ENCODE measurements at places on chromosomes 2 and 18.
A peak's percentile ranks its signal among the peaks of the same experiment; 100 is the strongest.

- DNase-seq = no peak
Measured at GRCh38 chr18:6406910-6407470, 7.7 kb downstream of the L3MBTL4 start.

DNA sequence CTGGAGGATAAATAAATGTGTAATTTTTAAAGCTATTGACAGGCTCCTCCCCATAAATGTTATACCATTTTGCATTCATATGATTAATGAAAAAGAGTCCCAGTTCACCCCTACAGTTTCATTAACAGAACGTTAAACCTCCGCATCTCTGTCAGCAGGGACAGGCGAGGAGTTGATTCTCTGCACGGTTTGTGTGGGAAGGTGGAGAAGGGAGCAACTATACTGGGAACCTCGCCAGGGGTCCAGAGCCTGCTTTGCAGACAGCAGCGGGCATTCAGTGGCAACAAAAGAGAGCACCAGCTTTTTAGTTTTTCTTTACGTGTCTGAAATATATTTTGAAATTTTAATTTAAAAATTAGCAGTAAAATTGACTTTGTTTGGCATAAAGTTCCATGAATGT, 101.4 kb downstream of the FARSB start:
- DNase-seq = no peak

DNA sequence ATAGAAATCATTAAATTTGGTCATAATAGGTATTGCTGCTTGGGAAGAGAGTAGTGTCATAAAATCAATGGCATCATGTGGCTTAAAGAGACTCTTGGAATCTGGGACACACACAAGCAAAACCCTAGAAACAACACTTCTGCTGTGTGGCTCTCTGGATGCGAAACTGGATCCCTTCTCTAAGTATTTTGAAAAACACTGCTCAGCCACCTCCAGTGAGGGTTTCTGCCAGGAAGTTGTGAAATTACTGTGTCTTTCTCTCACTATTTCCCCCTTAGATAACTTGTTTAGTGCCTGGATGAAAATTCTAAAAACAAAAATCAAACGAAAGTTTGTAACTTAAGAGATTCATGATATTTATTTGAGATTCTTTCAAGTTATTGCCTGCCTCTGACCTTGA, 163.8 kb downstream of the RHBDD1 start:
- DNase-seq = no peak

GRCh38 chr2:66576311-66576560, 141.3 kb downstream of the MEIS1 start:
- no peak for DNase-seq

DNA sequence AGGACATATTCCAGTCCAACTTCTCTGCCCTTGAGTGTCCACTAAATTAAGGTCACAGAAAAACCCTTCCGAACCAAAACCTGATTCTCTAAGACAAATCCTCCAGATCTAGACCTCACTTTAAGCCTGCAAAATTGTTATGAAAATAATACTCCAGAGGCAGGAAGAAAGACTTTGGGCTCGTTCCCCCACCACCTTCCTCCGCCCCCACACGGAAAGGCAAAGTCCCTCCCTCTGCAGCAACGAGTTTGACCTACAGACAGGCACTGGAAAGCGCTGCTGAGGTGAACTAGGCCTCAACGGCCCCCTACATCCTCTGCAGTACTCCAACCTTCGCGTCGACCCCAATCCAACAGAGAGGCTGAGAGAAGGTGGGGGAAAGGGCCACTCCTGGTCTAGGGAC, 808 bp downstream of the ATP5MC3 start:
- peak; percentile 38 for DNase-seq

- no peak for DNase-seq
Measured at GRCh38 chr2:96931466-96931865, 54.9 kb downstream of the FAM178B start.

GRCh38 chr2:182240862-182241371, 185.9 kb downstream of the PDE1A start:
- DNase-seq = no peak

DNA sequence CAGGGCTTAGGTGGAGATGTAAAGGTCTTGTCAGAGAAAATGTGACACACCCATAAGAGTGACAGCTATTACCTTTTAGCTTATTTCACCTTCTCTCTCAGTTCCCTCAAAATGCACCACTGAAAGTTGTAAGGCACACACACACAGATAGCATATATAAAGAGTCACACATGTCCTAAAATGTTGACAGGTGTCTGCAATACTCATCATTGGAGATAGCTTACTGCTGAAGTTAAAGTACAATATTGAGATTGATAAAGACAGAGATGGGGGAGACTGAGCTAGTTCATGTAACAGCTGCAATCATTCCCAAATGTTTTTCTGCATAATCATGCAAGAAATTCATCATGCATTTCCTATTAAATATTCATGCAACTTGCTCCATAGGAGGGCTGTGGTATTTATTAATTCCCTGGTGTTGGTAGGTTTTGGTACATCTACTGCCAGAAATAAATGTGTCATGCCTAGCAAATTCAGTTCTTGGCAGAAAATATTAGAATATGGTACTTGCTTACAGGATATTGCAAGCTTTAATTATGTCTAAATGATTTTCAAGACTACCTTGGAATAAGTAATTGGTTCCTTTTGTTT, 118.8 kb upstream of the RBMS1 start:
- DNase-seq = no peak

DNA sequence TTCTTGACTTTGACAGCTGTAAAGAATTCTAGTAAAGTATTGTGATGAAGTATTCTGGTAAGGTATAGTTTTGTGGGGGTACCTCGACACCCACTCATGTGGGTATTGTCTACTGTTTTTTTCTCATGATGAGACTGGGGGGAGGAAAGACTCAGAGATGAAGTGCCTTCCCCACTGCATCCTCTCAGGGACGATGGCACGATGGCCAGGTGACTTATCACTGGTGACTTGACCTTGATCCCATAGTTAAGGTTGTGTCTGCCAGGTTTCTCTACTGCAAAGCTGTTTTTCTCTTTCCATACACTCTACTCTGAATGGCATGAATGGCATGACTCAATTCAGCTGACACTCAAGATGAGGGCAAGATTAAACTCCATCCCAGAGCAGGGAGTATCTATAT, 936 bp upstream of the CCDC68 start:
- no peak for DNase-seq

DNA sequence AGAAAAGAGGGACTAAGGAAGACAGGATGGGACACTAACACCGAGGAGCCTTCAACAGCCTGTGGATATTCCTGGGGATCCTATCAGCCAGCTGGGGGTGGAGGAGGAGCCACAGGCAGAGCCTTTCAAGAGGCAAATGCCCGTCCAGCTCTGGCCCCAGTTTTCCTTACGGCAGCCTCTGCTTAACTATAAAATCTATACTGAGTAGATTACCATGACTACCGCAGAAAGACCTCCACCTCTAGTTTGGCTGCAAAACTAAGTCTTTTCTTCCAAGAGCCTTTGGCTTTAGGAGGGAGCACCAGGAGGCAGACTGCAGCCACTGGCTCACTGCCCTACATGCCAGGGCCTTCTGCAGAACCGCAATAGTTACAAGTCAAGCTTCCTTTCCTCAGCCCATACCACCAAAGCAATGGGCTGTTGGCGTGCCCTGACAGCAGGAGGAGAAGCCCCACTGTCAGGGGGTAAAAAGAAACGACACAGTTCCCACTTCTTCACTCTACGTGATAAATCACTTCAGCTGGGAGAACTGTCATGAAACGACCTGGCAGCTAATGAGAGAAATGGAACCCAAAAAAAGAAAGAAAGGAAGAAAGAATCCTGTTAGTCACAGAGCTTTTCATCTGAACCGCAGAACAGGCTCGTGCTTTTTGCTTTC, 25.1 kb upstream of the CREB1 start:
- no peak for DNase-seq

DNA sequence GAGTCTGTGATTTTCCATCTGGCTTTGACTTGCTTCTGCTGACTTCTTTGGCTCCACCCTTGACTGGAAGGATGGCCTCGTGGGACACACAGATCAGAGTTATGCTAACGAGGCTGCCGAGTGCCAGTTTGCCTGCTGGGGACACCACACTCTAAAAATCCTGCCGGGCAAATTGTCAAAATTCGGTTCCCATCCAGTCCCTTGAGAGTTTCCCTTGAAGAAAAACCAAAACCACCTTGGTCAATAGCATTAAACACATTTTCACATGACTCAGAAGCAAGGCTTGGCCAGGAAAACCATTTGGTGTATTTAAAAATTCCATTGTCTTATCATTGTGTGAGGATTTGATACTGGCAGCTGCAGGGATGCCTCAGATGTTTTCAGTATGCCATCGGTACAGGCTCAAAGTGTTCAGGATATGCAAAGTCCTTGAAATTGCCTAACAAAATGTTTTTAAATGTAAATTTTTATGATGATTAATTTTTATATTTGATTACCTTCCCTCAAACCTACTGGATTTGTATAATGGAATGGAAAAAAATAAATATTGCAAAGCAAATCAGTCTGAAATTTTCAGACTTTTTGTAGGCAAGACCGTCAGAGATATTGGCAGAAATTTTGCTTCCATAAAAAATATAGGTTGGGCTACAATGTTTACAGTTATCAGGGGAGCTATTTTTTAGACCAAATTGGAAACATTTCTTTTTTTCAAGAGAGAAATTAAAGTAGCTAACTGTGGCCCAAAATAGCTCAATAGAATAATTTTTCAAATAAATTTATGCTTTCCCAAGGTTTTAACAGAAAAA, 41.6 kb downstream of the KCNE4 start:
- DNase-seq = no peak

GRCh38 chr2:138621139-138621538, 119.6 kb downstream of the SPOPL start:
- DNase-seq = no peak

GRCh38 chr2:47072018-47072691, 83.0 kb downstream of the STPG4 start:
- no peak for DNase-seq

- no peak for DNase-seq
Measured at GRCh38 chr2:229749779-229750178, 35.4 kb upstream of the DNER start.
